ENCODE measurements at places on chromosomes 1 and 21.

- DNase-seq, result no peak
These were observed 49.0 kb downstream of the SIM2 start for GRCh38 chr21:36747815-36748383.

DNA sequence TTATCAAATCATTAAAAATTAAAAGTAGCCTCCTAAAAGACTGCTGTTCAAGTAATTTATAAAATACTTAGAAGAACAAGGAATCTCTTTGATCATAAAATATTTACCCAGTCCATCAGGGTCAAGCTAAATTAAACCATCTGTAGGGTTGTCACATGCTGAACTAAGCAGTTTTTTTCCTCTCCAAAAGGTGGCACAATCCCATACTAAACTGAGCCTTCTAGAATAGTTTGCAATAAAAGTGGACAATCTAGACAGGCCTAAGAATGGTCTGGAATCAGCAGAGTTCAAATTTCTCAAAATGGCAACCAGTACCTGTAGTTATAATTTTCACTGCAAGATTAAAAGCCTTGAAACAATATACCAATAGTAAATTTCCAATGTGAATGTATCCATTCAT is 194.8 kb downstream of the EIF4G3 start:
- no peak for DNase-seq

DNA sequence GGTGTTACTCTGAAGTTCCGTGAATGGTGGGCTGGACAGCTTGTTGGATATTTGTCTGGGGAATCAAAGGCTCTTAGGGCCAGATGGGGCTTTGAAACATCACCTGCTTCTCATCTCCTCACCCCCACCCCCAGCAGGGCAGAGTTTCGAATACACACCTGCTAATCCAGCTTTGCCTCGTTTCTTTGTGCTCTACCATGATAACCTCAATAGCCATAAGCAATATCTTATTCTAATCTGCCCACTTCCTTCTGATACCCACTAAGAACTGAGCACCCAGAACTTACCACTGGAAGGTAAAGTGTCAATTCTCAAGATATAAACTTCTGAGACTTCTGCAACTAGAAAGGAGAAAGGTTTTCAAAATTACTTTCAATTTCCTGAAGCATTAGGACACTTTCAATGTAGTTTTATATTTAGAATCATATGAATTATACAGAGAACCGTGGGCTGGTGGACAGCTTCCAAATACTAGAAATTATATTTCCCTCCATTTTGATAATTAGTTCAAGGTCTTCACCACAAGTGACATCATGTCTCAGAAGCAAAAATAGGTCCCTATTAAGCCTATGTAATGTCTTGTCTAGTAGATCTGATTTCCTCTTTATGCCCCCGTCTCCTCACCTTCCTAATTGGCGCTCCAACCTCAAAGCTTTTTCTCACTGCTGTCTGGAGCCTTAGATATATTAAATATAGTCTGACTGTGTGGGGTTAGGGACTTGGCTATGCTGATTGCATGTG is 64.4 kb upstream of the NEK2 start:
- no peak for DNase-seq

- DNase-seq, result no peak
These were observed 56.4 kb downstream of the KIRREL1 start for GRCh38 chr1:158049853-158050252.

DNA sequence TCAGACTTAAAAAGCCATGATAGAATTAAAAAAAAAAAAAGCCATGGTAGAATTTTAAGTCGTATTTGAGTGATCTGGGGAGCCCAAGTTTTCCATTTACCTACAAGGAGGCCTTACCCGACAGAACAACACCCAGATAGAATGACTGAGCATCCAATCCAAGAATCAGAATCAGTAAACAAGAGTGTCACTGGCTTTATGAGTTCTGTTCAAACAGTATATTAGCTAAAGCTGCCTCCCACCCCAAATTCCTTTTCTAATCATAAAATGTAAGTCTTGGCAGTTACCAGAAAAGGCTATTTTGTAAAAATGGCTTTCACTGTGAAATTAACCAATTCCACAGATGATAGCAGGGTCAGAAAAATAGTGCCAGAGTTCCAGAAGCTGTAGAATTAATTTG is 1.2 kb downstream of the GTF2B start:
- no peak for DNase-seq

DNA sequence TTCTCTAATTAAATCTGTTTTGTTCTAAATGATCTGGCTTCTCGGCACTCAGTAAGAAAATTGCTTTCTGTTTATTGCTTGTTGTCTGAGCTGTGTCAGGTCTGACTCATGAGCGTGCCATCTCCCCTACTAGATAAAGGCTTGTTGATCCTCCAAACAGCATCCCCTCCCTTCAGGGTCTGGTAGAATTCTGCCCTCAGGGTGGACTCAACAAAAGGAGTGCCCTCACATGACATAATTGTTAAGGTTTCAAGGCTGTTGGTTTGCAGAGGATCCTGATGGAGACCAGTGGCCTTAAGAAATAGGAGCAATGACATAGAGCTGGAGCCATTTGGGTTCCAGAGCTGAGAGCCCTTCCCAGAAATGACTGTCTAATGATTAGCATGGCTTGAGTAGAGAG is 36.0 kb upstream of the ATP2B4 start:
- no peak for DNase-seq

DNA sequence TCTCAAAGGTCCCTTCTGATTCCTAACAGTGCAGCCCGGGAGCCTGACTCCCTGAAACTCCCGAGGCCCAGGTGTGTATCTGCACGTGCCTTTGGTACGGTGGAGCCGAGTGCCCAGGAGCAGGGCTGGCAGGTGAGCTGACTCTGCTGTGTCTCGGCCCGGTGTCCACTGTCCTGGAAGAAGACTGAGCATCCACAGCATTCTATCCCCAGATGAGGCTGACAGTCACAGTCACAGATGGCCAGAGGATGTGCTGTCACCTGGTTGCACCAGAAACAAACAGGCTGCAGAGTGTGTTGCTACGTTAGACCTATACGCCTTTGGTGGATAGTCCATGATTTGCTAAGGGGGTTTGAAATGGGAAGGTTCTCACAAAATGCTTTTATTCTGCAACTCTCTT is 9.8 kb downstream of the ETV3L start:
- DNase-seq, result no peak

DNA sequence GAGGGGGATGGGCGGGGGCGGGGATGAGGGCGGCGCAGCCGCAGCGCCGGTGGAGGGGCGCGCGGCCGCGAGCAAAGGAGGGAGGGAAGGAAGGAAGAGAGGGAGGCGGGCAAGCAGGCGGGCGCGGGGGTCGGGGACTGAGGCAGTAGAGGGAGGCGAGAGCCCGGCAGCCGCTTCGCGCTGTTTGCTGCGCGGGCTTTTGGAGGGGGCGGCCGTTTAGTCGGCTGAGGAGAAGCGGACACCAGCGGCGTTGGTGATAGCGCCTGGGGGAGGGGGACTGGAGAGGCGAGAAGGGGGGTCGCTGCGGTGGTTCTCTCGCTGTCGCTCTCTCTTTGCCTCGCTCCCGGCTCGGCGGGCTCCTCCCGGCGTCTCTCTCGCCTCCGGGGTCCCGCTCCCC is at the start of gene HS2ST1:
HS2ST1 (plus strand) TSS at position 35 of the 397 bp plus-strand sequence.
- DNase-seq, result no peak

DNA sequence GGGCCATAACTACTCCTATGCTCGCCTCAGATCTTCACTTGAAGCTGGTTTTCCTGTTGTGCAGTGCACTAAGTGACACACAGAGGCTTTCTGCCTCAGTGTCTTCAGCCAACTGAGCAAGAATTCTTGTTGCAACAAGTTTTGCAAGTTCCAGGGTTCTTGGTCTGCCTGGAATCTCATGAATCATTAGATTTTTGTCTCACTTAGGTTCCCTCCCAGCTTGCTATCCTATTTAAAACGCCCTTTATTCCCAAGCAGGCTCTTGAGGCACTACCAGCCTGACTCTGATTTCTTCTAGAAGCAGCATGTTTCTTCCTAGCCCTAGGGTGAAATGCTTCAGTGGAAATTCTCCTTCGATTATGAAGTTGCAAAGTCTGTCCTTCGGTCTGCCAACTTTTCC is 158.8 kb downstream of the C1orf21 start:
- no peak for DNase-seq

DNA sequence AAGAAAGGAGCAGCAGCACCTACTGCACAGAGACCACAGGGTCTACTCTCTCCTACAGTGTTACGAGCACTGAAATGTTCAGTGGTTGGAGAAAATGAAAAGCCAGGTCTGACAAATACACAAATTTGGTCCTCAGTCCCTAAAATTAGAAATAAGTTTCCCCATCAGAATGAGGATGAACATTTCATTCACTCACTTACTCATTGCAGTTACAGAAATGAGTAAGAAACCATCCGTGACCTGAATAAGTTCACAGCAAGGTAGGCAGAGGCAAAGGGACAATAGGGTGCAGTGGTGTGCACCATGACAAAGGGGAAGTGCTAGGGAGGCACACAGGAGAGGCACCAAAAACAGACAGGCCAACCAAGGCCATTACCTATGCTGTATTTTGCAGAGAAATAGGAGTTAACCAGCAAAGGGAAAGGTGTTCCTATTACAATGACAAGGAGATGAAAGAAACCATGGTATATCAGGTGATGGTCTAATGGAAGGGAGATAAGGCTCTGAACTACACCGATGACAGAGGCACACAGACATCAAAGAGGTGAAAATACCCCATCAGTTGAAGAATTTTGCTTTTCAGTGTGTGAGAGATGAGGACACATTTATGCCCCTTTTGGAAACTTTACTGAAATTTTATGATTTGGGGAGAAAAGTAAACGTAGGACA is 29.4 kb downstream of the VAV3 start:
- DNase-seq, result no peak

DNA sequence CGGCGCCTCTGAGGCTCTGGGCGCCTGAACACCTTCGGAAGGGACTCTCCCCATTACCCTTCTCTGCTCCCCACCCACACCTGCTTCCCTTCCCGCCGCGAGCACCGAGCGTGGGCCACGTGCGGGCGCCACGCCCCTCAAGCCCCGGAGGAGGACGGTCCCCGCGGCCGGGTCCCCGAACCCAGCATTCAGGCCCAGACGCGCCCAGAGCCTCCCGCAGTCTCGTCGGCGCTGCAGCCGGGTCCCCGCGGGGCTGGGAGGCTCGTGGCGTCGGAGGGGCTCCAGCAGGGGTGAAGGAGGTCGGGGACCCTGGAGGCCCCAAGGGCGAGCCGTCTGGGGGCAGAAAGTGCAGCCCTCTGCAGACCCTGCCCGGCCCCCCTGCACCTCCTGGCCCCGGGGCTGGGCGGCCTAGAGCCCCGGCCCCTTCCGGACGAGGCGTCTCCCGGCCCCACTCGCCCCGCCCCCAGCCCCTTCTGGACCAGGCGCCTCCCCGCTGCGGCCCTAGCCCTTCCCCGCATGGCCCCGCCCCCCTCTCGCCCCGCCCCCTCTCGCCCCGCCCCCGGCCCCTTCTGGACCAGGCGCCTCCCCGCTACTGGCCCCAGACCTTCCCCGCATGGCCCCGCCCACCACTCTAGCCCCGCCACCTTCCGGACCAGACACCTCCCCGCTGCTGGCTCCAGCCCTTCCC is 378 bp upstream of the SMIM1 start:
- peak; percentile 85 for DNase-seq

- no peak for DNase-seq
These were observed 119.0 kb downstream of the TNFSF18 start for GRCh38 chr1:172931761-172932160.

DNA sequence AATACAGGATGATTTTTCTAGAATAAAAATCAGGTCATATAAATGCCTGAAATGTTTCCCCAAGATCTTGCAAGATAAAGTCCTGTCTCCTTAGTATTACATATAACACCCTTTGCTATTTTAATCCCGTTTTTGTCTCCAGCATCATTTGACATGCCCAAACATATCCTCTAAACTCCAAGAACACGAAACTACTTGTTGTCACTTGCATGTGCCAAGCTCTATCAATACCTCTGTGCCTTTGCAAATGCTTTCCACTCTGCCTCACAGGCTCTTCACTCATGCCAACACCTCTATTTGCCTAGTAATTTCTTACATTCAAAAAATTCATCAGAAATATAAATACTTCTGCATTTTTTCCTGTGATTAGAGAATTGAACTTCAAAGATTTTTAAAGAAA is 37.9 kb downstream of the LRRIQ3 start:
- DNase-seq, result no peak

DNA sequence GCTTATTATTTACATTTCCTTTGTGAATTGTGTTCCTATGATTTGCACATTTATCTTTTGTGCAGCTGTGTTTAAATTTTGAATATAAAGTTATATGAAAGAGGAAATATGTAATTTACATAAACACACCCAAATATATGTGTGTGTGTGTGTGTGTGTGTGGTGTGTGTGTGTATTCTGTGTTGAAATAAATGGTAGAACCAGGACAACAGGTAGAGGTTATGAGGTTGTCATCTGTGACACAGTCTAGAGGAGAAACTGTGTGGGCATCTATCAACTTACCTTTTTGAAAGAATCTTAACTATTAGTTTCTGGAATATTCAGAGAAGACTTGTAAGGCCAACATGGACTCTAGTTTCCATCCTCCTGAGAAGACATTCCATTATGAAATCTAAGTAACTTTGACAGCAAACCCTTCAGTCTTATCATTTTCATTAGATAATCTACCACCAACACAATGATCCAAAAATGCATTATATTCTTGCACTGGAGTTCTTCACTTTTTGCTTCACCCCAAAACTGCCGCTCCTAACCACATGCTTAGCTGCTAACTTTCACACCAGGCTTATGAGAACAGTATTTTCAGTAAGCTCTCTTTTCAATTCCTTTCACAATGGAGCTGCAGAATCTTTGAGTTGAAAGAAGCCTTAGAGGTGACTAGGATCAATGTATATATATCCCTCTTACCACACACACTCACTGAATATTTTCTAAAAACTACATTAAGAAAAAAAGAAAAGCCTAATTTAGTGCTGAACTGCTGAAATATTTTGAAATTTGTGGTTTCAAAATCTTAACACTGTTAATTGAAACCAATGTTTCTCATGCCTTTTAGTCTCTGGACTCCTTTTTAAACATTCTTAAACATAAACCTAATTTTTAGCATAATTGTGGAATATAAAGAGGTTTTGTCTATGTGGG is 21.8 kb downstream of the PTPRC start:
- no peak for DNase-seq

GRCh38 chr1:222370913-222371675 is 176.8 kb downstream of the HHIPL2 start:
- DNase-seq, result no peak

GRCh38 chr1:45456531-45456930 is 34.4 kb downstream of the TESK2 start:
- DNase-seq, result no peak

- no peak for DNase-seq
These were observed 321.3 kb downstream of the CAMTA1 start for GRCh38 chr1:7106442-7107108.

- DNase-seq, result no peak
These were observed 12.2 kb downstream of the TGFB2 start for GRCh38 chr1:218357211-218357892.

GRCh38 chr21:38467911-38468310 is 30.4 kb downstream of the ERG start:
- no peak for DNase-seq

GRCh38 chr21:42313501-42313969 is 1.7 kb downstream of the TFF3 start:
- DNase-seq, result no peak

GRCh38 chr1:70211541-70211940 is 6.2 kb upstream of the LRRC40 start:
- no peak for DNase-seq

All from mesothelial cell of epicardium (in vitro differentiated cells).